Placental epithelial cell (primary cell): ENCODE measurements at places on chromosomes 13 and 19. TPM values are rescaled to one million over a fixed set of nuclear protein-coding genes. Genes with fewer than 3 reads are reported as not detected.

FUT2 gene
- under 0.01 TPM in 1 of 2 replicates, not detected in the other for total RNA-seq

CGB8 gene
- total RNA-seq = 0.39 and 2.3 TPM in 2 replicates

EEF1AKMT1 gene
- total RNA-seq = 7.0 and 10.6 TPM in 2 replicates

ZNF415 gene
- total RNA-seq = 16.7 and 22.0 TPM in 2 replicates

ELANE gene
- total RNA-seq = not detected in 2 replicates

LHB gene
- total RNA-seq = not detected in 2 replicates

TICAM1 gene
- 3.3 and 3.5 TPM in 2 replicates for total RNA-seq

ZNF256 gene
- 4.9 and 7.1 TPM in 2 replicates for total RNA-seq

LRRC25 gene
- not detected in 2 replicates for total RNA-seq

ZFR2 gene
- not detected in 2 replicates for total RNA-seq

ATXN8OS gene
- not detected in 2 replicates for total RNA-seq

CTXN1 gene
- 0.39 and 0.43 TPM in 2 replicates for total RNA-seq

OR7A17 gene
- total RNA-seq = not detected in 2 replicates

ZNF530 gene
- total RNA-seq = 3.7 and 6.7 TPM in 2 replicates

ZNF737 gene
- 19.0 and 24.7 TPM in 2 replicates for total RNA-seq

PEG3 gene
- total RNA-seq = 11.6 and 16.5 TPM in 2 replicates

BCAM gene
- total RNA-seq = 0.43 and 2.4 TPM in 2 replicates

MCF2L gene
- 0.79 and 2.1 TPM in 2 replicates for total RNA-seq

GZMM gene
- not detected in 2 replicates for total RNA-seq

TRAPPC6A gene
- total RNA-seq = 9.9 and 27.5 TPM in 2 replicates

LGALS7 gene
- 0.79 TPM in 1 of 2 replicates, not detected in the other for total RNA-seq

LINGO3 gene
- not detected in 2 replicates for total RNA-seq

CGB3 gene
- not detected in 2 replicates for total RNA-seq

SLC46A3 gene
- total RNA-seq = 1.6 and 12.9 TPM in 2 replicates

RCBTB2 gene
- 4.0 and 5.9 TPM in 2 replicates for total RNA-seq

TMEM221 gene
- not detected in 2 replicates for total RNA-seq

TJP3 gene
- 0.39 TPM in 1 of 2 replicates, not detected in the other for total RNA-seq

ZNF681 gene
- 3.1 and 3.4 TPM in 2 replicates for total RNA-seq

CAMSAP3 gene
- total RNA-seq = 7.8 and 8.2 TPM in 2 replicates

CGB7 gene
- 2.2 and 4.7 TPM in 2 replicates for total RNA-seq
